ENCODE measurements at places on chromosomes 2 and 18.

- peak; percentile 9 for DNase-seq
Measured at GRCh38 chr2:70643715-70644114, 90.1 kb upstream of the TGFA start.

- no peak for DNase-seq
Measured at GRCh38 chr2:217897091-217897715, 105.6 kb downstream of the TNS1 start.

- DNase-seq = no peak
Measured at GRCh38 chr2:129492548-129492947, 486.9 kb upstream of the RAB6C start.

GRCh38 chr2:20471902-20472559 lies 25.2 kb downstream of the RHOB start:
- no peak for DNase-seq

DNA sequence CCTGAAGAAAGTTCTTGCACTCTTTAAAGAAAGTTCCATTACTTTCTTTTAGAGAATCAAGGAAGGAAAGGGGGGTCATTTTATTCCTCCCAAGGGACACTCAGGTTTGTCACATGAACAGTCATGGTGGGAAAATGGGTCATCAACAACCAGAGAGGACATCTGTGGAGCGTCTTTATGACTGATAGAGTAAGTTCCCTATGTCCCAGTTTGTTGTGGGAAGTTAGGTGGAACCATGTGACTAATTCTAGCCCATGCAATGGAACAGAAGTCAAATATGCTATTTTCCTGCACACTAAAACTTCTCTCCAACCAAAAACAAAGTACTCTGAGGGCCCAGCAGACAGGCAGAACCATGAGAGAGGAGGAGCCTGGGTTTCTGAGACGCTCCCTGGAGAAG lies 165.6 kb upstream of the SERTAD2 start:
- no peak for DNase-seq

DNA sequence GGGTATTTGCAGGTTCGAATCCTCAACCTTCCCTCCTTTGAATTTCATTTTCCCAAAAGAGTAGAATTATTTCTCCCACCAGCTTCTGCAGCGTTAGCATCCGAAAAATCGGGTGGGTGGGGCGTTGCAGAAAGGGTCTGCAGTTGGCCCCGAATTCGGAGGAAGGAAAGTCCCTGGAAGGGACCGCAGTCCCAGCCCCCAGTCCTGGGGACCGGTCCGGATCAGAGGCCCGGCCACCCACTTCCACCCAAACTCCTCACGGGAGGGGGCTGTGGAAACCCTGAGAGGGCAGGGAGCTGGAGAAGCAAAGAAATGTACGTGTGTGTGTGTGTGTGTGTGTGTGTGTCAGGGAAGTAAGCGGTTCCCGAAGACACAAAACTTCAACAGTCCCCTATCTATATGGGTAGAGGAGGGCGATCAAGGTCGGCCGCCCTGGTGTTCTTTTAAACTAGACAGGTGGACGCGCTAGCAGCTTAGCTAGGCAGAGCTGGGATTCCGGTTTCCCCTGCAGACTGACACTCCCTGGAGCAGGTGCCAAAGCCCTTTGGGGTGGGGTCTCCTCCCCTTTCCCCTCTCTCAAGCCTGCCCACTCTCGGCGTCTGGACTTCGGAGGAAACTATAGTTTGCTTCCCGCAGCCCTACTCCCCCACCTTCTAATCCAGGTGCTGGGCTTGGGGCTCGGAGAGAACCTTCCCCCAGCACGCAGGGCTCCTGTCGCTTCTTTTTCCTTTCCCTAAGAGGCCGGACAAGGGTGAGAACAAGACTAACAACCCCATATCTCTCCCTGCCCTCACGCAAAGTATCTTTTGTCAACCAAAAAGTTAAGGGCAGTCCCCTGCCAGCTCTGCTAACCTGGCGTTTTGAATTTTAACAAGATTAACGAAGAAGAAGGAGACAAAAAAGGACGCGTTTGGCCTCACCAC lies 4.8 kb upstream of the ONECUT2 start:
- no peak for DNase-seq

DNA sequence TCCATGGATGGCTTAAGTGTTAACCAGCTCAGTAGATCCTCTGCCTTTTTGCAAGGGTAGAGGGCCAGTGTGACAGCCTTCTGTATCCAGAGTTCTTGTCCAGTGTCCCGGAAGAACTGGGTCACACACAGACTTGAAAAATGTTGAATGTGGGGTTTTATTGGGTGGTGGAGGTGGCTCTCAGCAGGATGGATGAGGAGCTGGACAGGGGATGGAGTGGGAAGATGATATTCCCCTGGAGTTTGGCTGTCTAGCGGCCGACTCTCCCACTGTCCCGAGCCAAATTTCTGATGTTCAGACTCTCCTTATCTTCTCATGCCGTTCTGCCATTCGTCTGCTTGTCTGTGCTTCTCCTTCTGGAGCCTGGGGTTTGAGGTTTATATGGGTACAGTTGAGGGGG lies 72.6 kb downstream of the MYO3B start:
- no peak for DNase-seq

- no peak for DNase-seq
Measured at GRCh38 chr18:35827903-35828275, 144.6 kb upstream of the RMP24 start.

- no peak for DNase-seq
Measured at GRCh38 chr18:29154758-29155725, 978.1 kb upstream of the CDH2 start.

DNA sequence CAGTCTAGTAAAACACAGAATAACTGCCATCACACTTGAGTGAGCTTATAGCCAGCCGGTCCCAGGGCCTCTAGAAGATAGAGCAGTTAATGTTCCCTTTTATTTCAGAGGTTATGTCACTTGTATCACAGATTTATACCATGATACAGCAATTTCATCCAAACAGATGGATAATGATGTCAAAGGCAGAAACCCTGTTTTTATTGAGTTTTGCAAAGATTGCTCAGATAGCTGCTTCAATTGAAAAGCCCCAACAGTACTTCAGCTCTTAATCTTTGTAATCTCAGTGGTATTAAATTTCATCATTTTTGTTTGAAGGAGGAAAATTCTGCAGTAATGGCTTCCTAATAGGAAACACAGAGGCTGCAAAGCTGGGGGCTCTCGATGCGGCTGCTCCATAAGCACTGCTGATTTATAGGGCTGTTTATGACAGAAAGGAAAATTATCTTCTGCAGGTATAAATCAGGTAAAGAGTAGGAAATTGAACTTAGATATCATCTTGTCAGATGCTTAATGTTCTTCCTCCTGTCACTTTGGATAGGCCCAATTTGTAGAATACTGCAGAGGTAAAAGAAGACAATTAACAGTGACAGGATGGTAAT lies 112.3 kb downstream of the LNPK start:
- DNase-seq = no peak

GRCh38 chr18:35376393-35376741 lies 770 bp downstream of the ZNF396 start:
- DNase-seq = no peak

DNA sequence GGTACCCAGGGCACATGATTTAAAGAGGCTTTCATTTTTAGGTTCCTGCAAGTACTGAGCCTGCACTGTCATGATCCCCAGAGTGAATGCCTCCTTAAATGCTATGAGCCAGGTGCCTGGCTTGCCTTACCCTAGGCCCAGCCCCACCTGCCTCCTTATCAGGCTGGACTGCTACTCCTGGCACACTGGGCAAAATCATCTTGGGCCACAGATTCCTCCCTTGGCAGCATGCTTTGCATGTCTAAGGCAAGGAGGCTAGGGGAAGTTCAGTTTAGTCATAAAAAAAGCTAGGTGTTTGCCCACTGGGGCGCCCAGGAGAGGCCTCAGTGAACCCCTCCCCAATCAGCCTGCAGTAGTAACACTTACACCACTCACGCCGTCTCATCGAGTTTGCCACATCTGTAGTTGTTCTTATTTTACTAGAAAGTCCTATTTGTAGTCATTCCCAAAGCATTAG lies 45.1 kb downstream of the LBH start:
- no peak for DNase-seq

DNA sequence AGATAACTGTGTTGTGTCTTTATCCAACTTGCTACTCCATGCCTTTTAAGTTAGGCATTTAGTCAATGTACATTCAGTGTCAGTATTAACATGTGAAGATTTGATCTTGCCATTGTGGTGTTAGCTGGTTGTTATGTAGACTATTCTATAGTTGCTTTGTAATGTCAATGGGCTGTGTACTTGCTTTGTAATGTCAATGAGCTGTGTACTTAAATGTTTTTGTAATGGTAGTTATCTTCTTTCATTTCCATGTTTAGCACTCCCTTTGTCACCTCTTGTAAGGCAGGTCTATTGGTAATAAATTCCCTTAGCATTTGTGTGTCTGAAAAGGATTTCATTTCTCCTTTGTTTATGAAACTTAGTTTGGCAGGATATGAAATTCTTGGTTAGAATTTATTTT lies 53.4 kb downstream of the MC4R start:
- DNase-seq = no peak

DNA sequence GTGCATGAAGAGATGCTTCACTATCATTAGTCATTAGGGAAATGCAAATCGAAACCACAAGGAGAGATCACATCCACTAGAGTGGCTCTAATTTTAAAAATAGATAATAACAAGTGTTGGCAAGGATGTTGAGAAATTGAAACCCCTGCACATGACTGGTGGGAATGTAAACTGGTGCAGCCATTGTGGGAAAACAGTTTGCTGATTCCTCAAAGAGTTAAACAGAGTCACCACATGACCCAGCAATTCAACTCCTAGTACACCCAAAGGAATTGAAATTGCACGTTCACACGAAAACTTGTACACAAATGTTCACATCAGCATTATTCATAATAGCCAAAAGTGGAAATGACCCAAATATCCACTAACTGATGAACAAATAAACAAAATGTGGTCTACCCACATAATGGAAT lies 179.5 kb downstream of the BCL2 start:
- DNase-seq = no peak

GRCh38 chr2:8461341-8461740 lies 220.5 kb upstream of the ID2 start:
- DNase-seq = no peak

DNA sequence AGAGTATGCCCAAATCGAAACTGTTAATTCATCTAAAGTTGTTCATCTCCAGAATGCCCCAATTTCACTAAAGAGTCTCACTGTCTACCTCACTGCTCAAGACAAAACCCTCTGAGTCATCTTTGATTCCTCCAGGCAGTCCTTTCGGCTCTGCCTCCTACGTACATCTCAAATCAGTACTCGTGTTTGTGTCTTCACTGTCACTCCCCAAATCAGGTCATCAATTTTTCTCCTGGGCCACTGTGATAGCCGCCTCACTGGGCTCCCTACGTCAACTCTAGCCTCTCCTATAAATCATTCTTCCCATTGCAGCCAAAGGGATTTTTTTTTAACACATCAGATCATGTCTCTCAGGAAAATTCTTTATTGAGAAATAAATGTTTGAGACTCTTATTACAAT lies 42.1 kb upstream of the TTC39C start:
- no peak for DNase-seq

DNA sequence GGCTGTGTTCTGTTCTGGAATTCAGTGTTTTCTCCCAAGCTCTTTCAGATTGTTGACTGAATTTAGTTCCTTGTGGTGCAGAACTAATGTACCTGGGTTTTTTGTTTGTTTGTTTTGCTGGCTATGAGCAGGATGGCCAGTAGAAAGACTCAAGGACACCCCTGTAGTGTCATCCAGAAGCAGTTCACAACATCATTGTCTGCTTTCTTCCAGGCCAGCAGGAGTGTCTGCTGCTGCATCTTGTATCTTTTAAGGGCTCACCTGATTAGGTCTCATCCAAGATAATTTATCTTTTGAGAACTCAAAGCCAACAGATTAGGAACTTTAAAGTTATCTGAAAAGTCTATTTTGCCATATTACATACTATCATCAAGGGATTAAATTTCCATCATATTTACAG lies 318.5 kb upstream of the MC4R start:
- no peak for DNase-seq

- DNase-seq = no peak
Measured at GRCh38 chr2:227906991-227907390, 35.6 kb downstream of the DAW1 start.

- DNase-seq = no peak
Measured at GRCh38 chr2:234078129-234078528, 27.6 kb downstream of the SPP2 start.

GRCh38 chr2:150027164-150027563 lies 439.6 kb upstream of the MMADHC start:
- DNase-seq = no peak

DNA sequence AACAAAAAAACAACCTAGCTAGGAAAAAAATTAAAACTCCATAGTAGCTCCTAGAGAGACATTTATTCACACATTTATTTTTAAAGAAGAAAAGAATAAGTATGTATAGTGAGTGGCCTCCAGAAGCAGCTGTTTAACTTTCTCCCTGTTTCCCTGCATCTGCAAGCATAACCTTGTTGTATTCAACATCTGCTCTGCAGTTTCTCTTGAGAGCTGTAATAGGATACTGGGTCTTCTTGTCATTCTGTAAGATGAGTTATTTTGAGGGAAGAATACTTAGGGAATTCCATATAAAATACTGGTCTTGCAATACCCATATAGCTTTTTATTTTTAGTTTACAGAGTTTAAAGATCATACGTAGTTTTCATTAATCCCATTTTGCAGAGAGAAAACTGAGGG lies 246.6 kb downstream of the LRRTM1 start:
- DNase-seq = no peak

DNA sequence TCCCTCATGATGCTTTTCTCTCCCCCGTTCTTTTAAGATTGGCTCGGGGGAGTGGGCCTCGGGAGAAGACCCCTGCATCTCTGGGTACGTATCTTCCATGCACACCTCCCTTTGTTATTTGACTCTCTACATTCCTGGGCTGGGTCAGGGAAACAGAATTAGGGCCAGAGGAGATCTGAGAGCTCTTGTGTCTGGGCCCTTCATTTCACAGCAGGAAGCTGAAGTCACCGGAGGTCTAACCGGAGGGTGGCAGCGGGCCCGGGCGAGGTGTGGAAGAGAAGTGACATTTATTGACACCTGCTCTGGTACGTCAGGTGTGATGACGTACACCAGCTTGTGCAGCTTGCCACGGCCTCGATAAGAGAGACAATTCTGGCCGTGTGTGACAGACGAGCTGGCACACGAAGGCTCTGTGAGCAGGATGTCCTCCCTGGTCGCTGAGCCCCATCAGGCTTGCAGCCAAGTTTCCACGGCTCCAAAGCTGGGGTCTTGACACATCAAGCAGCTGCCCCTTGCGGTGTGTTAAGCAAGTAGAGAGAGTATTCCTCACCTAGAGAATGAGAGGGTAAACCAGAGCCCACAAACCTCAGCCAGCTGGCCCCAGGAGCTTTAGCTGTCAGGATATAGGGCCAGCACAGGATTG lies 30.4 kb downstream of the TOGARAM2 start:
- DNase-seq = no peak

- DNase-seq = no peak
Measured at GRCh38 chr2:233486357-233486756, 80.2 kb downstream of the USP40 start.

GRCh38 chr2:168256448-168256847 lies 9.1 kb upstream of the STK39 start:
- DNase-seq = no peak

DNA sequence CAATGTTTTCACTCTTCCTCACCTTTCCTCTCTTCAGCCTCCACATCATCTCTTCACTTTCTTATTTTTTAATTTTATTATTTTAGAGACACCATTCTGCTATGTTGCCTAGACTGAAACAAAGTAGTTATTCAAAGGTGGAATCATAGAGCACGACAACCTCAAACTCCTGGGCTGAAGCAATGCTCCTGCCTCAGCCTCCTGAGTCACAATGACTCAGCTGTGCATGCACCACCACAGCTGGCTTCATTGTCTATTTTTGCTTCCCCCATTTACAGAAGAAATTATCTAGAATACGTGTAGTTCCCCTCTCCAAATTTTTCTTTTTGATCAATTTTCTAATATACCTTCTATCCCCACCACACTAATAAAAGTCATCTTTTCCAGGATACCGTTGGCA lies 911.5 kb upstream of the SOX11 start:
- DNase-seq = no peak
